ENCODE measurements at places on chromosomes 5 and 9. TPM values are rescaled to one million over a fixed set of nuclear protein-coding genes. Genes with fewer than 3 reads are reported as not detected.

INSL6 gene
- total RNA-seq: not detected

SERF1A gene
- 23.3 TPM for total RNA-seq

ANKRD18A gene
- 0.36 TPM for total RNA-seq

GRCh38 chr9:99079542-99079941 lies 25.4 kb upstream of the TGFBR1 start:
- no peak for DNase-seq

GRCh38 chr5:148466236-148466580 lies 82.5 kb downstream of the FBXO38 start:
- DNase-seq: no peak

- no peak for DNase-seq
Measured at GRCh38 chr5:33032271-33033070, 321.4 kb downstream of the NPR3 start.

DNA sequence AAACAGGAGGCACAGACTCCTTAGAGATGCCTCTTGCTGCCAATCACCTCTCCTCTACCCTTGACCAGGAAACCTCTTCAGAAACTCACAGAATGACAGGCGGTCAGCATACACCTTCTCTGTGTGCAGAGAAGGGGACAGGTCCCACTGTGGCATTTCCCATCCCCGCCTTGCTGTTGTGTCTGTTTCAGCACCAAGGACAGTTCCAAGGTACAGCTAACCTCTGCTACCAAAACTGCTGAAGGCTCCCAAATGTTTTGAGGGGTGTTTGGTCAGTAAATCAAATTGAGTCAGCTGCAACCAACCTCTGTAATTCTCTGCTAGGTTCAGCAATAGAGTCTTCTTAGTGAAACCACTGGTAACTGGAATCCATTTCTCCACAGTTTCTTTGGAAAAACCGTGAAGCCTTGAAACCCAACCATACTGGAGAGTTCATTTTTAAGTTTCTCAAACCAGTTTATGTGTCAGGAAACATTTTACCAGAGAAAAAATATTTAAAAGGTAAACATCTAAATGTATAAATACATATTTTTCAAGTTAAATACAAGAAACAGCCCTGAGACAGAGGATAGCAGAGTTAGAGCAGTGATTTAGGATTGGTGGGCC lies 122.0 kb downstream of the DRD1 start:
- peak; percentile 48 for DNase-seq

DNA sequence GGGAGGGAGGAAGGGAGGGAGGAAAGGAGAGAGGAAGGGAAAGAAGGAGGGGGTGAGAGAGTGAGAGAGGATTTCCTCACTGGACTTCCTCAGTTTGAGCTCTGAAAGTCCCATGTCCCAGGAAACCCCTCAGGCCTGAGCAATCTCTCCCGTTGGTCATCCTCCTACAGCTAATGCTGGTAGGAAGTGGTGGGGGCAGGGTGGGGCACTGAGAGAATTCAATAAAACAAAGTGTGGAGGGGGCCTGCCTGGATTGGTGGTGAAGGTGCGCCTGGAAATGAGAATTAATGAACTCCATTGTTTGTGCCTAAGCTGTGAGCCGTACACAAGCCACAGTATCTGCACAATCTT lies 195.0 kb downstream of the RGS3 start:
- DNase-seq: no peak

DNA sequence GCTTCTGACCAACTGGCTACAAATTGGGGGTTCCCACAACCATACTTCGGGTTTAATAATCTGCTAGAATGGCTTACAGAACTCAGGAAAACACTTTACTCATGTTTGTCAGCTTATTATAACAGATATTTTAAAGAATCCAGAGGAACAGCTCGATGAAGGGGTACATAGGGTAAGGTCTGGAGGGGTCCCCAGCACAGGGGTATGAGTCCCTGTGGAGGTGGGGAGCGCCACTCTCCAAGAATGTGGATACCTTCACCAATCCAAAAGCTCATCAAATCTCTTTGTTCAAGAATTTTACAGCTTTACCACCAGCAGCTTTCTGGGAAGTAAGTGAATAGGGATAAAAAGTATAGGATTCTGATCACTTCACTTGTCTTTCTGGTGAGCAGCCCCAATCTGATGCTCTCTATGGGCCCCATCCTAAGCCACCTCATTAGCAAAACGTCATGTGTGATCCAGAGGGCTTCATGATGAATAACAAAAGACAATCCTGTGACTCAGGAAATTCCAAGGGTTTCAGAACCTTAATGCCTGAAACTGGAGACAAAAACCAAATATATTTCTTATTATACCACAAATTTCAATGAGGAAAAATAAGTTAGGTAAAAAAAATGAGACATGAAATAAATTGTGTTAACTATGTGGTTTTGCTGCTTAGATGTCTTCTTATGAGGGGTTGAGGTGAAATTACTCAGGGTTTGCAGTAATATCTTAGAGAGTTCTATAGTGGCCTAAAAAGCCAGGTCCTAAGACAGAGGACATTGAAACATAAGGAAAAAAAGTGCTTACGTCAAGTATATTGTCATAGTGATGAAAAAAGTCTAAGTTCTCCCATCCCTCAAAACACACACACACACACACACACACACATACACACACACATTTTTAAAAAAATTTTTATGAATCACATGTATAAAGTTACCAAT lies 290.5 kb downstream of the ANXA1 start:
- DNase-seq: no peak

DNA sequence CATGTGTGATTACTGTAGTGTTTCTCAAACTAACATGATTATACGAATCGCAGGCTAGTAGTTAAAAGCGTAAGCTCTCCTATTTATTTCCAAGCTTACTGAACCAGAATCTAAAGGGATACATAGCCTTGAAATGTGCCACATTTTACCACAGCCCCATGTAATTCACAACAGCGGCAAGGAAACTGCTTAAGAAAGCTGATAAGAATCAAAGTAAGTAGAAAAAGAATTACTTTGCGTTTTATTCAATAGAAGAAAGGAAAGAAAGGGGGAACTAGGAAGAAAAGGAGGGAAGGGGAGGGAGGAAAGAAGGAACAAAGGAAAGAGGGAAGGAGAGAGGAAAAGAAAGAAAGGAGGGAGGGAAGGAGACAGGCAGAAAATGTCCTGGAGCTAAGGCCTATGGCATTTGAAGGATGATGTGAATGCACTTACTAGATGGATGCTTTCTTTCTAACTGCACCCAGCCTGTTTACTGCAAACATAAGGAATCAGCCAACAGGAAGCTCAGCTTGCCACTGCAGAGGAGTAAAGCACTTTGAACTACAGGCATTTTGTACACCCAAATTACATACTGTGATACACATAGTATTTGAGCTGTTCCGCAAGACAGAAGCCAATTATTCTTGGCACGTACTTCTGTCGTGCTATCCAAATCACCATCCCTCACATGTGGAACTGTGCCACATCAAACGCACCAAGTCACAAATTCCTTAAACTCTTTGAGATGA lies 521.7 kb downstream of the RAB3C start:
- no peak for DNase-seq

Data from mesothelial cell of epicardium (in vitro differentiated cells).